Activated CD4-positive, alpha-beta T cell treated with anti-CD3 and anti-CD28 coated beads for 36 hours (primary cell): ENCODE measurements at places on chromosomes 5 and 9.

DNA sequence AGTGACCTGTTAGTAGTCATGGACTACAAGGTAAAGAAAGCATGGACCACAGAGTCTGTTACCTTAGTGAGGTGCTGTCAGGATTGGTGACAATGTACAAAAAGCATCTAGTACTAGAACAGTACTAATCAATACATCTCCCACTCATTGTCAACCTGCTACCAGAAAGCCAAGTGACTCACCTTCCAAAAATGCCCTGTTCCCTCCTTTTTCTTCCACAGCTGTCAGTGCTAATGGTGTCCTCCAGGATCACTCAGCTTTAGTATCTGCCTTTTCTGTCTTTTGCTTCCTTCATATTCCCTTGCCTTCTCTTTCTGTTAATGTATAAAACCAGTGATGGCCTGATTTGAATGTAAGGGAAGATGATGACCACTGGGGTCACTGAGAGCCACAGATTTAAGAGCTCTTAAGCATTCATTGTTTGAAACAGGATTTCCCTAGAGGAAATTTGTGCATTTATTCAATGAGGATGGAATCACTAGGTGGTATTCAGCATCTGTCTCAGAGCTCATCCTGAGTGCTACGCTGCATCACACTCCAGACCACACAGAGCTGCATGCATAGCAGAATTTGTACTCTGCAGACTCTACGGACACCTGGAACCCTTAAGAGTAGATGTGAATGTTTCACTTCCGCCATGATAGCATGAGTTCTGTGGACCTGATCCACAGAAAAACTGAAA, 71.0 kb downstream of the SV2C start:
- no peak for DNase-seq

- no peak for DNase-seq
These were observed 41.6 kb downstream of the LPAR1 start for GRCh38 chr9:110996436-110997220.

DNA sequence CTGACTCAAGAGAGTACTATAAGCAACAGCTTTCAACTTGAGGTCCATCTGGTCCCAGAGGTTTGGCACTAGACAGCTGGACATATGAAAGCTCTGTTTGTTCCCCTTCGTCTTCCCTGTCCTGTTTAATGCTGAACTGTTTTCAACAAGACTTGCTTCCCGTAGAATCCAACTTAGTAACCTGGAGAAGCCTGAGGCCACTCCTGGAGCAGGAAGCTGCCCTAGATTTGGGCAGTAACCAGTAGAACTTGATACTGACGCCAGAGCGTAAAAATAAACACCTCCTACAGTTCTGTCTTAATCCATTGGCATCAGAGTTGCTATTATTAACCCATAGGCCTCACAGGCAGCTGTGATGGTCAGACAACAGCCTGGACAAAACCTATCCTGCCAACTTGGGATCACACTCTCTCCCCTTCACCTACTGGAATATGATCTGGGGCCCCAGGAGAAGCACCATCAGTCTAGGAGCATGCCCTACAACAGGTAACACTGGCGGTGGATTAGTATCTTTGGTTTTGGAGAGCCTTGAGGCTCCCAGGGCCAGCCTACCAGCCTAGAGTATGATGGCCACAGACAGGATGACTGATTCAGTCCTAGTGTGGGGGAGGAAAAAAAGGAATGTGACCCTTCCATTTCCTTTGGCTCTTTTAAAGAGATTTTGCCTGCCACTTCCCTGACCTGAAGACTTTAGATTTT, 29.2 kb downstream of the RUSC2 start:
- DNase-seq: no peak

GRCh38 chr5:2017540-2018389, 135.0 kb upstream of the IRX4 start:
- DNase-seq: peak; percentile 54

GRCh38 chr5:68444048-68444447, 228.5 kb downstream of the PIK3R1 start:
- DNase-seq: no peak

- no peak for DNase-seq
These were observed 175.8 kb downstream of the ADAMTS6 start for GRCh38 chr5:65305913-65306312.

- DNase-seq: no peak
These were observed 8.5 kb downstream of the DOCK8 start for GRCh38 chr9:223152-223551.

DNA sequence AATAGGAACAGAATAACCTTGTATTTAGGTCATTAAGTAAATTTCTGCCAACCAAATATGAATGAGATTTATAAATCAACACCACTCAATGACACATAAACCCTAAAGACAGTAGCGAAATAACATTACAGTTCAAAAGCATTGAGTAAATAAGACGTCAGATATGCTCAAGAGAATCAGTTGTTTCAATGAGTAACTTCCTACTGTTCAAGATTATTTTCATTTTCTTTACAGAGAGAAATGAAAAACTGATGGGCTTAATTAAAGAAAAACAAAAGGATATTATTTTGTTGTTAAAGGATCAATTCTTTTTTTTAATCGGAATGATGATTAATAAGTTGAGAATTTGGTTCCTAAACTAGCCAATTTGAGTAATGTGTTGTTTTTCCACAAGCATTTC, 150.1 kb downstream of the BNC2 start:
- no peak for DNase-seq

- no peak for DNase-seq
These were observed 73.0 kb upstream of the SLC25A51 start for GRCh38 chr9:37976714-37977477.

- DNase-seq: no peak
These were observed 30.8 kb downstream of the IL7R start for GRCh38 chr5:35887321-35888100.

DNA sequence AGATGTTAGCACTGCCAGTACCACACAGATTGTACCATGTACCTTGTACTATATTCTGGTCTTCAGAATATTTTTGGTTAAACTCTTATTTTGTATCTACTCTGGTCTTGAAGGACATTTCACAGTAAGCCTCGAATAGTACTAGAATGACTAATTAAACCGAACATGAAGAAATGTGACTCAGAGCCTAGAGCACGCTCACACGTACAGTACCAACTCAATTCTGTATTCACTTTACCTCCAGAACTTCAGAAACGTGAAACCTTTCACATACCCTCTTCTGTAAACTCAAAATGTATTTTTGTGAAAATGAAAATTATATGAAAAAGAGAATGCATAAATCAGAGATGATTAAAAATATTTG, 112.8 kb downstream of the MVB12B start:
- peak; percentile 32 for DNase-seq

GRCh38 chr9:78296201-78296892, 578 bp upstream of the PSAT1 start:
- peak; percentile 53 for DNase-seq

DNA sequence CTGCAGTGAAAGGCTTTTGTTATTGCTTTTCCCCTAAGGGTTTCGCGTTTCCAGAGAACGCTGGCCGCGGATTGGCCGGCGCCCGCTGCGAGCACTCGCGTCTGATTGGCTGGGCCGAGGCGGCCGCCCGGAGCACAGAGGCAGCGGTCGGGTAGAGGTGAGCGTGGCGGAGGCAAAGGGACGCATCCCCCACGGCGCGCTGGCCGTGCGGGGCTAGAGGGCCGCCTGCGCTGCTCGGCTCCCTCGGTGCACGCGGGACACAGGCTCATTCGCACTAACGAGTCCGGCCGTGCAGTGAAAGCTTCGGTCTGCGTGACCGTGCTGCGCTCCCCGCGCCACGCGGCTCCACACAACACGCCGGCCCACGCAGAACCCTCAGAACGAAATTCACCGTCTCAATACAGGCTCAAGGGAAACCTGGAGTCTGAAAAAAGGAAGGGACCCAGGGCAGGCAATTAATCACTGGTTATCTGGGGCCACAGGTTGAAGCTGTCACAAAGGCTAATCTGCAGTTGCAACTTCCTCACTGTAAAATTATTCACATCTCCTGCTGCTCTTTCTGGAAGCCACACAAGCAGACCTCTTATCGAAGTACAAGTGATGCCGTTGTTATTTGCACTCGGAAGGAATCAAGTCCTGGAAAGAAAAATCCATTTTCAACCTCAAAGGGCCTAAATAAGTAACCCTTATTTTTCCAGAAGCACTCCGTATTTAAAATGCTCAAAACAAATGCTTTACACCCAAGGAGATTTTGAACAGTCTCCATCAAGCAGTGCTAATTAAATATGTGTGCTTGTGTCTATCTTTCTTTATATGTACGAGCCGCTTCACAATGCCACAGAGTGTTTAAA, 94.6 kb downstream of the ZNF608 start:
- DNase-seq: peak; percentile 58

DNA sequence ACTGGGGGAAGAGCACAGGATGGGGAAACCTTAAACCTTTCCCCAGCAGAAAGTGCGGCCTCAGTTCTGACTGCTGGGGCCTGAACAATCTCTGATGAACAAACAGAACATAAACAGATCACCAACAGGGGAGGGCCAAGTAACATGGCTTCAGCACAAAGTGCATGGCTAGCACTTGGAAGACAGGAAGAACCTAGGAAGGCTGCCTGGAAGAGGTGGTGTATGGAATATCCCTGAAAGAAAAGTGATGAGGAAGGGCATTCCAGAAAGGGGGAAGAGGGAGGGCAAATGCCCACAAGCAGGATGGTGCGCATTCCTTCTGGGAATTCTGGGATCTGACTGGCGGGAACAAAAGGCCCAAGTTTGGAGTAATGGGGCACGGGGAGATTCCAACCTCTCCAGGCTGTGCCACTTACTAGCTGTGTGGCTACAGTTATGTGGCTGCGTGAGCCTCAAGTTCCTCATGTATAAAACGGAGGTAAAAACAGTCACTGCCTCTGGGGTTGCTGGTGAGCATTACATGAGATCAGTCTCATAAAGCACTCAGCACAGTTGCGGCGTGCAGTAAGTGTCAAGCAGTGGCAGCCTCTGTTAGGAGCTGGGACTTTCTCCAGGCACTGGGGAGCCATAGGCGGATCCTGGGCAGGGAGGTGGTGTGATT, 1.6 kb downstream of the PDGFRB start:
- DNase-seq: peak; percentile 19

- no peak for DNase-seq
These were observed 129.6 kb downstream of the SEC61B start for GRCh38 chr9:99351647-99352046.

GRCh38 chr5:32193591-32193990, 19.5 kb upstream of the GOLPH3 start:
- no peak for DNase-seq

DNA sequence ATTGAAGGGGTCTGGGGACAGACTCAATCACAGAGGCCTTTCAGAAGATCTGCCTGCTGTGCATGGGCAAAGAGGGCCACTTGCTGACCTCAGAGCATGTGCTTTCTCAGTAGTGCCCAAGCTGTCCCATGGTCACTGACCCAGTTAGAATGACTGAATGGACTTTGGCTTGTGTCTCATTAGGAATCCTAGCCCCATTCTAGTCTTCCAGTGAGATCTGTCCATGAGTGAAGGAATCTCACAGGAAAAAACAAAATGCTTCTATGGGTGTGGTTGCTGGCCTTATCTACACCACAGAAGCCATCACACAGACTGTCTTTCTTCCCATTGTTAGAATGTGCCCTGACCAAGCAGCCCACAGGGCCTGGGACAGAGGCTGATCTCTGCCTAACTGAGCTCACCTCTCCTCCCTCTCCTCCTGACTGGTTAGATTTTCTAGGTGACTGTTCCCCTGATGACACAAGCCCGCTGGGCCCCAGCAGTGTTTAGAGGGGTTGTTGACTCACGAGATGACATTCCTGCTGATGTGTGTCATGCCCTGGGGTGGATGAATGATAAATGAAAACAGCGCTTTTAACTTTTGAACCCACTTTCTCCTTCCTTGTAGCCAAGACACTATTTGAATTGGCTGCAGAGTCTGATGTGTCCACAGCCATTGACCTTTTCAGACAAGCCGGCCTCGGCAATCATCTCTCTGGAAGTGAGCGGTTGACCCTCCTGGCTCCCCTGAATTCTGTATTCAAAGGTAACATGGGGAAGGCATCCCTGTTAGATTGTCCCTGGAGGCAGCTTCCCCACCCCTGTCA, 24.8 kb downstream of the TGFBI start:
- peak; percentile 28 for DNase-seq

DNA sequence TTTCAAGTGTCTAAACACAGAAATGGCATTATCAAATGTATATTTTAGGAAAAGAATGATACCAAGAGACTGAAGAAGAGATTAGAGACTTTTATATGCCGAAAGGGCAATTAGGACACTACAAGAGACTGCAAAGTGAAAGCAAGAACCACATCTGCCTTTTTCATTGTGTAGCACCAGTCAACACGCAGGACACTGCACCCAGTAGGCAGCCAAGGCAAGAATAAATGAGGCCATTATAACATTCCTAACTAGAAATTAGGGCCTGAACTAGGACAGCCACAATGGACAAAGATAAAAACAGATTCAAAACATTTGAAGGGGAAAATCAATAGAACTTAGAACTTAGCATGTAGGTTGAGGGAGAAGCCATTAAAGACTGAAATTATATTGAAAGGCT, 10.8 kb downstream of the CETN3 start:
- DNase-seq: no peak

DNA sequence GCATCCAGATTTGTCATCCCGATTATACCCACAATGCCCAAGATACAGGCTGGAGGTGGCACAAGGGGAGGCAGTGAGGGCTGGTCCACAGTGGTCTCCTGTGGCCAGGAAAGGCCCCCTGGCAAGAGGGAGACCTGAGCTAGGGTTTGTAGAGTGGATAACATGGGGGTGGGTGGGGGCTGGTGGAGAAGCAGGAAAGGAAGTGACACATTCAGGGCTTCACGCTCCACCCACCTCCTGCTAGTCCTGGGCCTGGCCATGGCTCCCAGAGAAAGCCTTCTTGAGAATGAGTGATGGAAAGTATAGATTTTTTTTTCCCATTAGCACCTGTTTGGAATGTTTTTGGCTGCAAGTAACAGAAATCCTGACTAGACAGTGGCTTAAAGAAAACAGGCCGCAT, 81.3 kb downstream of the ANKRD33B start:
- peak; percentile 54 for DNase-seq

- no peak for DNase-seq
These were observed 280.2 kb downstream of the SEMA5A start for GRCh38 chr5:9265441-9266287.

- DNase-seq: no peak
These were observed 22.1 kb downstream of the ADRB2 start for GRCh38 chr5:148848393-148849031.

DNA sequence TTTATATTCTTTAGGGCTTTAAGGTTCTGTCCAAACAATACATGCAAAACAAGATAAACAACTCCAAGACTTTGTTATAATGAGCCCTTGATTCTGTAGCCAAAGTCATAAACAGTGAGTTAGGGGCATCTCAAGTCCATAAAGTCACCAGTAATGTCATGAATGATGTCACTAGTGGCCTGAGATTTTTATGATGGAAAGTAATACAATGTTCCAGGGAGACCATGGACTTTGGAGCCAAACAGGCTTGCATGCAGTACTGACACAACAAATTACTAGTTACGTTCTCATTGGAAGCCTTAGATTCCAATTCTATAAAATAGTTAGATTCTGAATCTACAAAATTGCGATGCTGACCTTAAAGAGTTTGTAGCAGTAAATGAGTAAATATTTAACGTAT, 280.0 kb downstream of the HINT1 start:
- DNase-seq: no peak

GRCh38 chr9:134028076-134028475, 2.8 kb downstream of the BRD3OS start:
- DNase-seq: no peak

- DNase-seq: no peak
These were observed 75.4 kb downstream of the SLC38A9 start for GRCh38 chr5:55636683-55637082.
